ENCODE measurements at places on chromosomes 4 and X.

DNA sequence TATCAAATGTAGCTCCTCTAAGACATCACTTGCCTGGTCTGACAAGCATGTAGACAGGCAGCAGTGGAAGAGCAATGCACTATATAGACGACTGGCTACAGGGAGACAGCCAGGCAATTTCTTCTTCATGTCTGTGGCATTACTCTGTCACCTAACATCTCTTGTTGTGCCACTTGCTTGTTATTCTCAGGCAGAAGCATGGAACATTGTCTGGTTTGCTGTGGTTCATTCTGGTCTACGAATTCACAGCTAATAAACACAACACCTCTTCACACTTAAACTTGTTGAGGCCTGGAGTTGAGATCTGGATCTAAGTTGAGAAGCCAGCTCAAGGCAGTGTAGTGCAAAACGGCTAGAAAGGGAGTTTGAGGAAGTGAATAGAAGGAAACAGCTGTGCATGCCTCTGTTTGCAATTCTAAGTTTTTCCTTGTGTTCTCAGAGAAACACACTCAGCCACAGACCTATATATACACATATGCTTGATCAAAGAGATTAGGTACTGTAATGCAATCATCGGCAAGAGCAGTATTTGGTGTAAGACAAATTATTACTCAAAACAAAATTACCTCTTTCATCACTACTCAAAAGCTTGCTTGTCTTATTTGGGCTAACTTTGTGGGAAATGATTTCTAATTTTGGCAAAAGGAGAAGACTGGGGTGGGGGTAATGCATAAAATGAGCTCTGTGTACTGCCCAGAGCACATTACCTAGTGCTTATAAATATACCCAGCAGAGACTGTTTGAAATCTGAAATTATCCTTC is 243.8 kb downstream of the PPP3CA start:
- DNase-seq: no peak

- no peak for DNase-seq
Measured at GRCh38 chr4:116118221-116118620, 967.2 kb downstream of the TRAM1L1 start.

- DNase-seq: no peak
Measured at GRCh38 chrX:123851079-123851478, 8.8 kb upstream of the XIAP start.

DNA sequence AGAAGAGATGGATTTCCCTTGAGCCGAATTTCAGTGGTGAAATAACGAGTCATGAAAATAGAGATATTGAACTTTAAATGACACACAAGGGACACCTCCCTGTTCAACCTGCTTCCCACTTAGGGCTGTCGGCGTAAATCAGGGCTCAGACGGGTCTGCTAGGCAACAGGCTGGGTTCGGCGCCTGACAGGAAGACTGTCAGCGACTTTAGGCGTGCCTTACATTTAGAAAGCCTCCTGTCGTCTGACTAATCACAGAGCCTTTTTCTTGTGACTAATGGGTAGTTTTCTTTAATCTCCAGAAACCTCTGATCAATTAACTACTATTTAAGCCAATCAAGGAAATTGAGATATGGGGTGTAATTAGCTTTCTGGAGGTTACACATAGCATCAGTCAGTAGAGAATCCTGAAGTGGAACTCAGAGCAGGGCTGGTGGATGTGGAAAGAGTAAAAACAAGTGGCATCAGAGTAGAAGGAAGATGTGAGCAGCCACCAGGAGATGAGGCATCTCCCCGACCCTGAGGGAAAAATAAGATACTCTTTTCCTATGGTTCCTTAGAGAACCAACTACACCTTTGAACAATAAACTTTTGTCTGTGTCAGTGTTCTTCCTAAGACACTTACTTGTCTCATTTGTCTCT is 86.2 kb upstream of the HS3ST1 start:
- DNase-seq: no peak

- DNase-seq: no peak
Measured at GRCh38 chr4:76594173-76594572, 159.1 kb downstream of the SHROOM3 start.

DNA sequence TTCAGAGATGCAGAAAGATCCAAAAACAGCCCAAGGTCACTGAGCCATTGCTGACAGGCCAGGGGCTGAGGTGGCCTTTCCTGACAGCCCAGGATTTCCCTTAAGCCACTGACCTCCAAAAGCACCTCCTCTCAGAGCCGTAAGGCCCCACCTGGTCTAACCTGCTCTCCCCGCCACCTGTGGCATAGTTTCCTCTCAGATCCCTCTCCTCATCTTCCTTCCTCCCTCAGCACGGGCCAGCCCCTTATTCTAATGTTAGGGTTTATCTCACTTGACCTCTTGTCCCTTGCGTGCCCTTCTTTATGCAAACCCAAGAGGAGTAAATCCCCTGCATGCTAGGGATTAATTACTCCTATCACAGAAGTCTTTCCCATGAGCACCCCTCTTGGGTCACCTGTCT is 113.0 kb downstream of the RBM47 start:
- DNase-seq: no peak

DNA sequence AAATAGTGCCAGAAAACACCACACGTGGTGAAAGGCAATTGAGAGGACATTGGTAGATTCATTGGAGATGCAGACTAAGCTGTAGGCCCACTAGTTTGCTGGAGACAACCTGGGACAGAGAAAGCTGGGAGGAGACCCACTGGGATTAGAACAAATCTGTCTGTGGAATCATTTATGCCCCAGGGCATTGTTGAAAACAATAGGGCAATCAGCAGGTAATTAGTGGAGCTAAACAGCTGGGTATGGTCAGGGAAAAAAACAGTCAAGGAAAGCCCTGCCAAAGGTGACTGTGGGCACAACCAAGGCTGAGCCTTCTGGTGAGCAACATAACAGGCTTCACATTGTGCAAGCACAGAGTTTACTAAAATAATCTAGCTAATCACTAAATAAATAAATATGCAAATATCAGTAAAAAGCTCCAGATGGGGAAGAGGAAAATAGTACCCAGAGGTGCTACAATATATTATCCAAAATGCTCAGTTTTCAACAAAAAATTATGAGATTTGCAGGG is 9.0 kb downstream of the TCEAL3 start:
- DNase-seq: no peak

GRCh38 chr4:71938776-71939175 is 93.0 kb upstream of the NPFFR2 start:
- DNase-seq: no peak

DNA sequence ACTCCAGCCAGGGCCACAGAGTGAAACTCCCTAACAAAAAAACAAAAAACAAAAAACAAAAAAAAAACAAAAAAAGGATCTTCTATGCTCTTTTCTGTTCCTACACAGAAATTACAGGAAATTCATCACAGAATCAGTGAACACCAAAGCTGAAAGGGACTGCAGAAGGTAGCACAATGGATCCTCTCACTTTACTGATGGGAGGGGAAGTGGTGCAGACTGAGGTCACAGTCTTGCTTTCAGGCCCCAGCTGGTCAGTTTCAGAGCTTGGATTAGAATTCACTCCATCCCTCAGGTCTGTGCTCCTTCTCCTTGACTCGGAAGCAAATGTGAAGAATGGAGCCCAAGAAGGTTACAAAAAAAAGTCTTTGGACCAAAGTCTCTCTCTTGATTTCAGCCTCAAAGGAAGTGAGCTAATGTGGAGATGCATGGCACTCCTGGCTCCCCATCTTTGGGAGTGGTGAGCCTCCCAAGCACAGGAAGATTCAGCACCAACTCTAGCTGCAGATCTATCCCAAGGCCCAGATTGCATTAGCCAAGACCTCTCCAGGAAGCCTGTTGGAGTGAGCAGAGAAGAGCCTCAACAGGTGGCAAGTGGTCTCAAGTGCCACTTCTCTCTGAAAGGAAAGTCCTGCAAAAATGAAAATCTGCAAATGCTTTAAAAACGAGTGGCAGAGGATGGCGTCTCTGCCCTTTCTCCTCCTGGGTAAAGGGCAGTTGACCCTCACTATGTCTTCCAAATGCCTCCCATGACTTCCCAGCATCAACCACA is 176.0 kb downstream of the MAML3 start:
- DNase-seq: no peak

- DNase-seq: no peak
Measured at GRCh38 chr4:83174844-83175414, 60.4 kb upstream of the PLAC8 start.

- no peak for DNase-seq
Measured at GRCh38 chr4:15131551-15131950, 129.3 kb downstream of the CPEB2 start.

- DNase-seq: no peak
Measured at GRCh38 chrX:152528193-152528592, 77.1 kb upstream of the GABRA3 start.

GRCh38 chrX:21728276-21728968 is 29.5 kb downstream of the SMPX start:
- no peak for DNase-seq

DNA sequence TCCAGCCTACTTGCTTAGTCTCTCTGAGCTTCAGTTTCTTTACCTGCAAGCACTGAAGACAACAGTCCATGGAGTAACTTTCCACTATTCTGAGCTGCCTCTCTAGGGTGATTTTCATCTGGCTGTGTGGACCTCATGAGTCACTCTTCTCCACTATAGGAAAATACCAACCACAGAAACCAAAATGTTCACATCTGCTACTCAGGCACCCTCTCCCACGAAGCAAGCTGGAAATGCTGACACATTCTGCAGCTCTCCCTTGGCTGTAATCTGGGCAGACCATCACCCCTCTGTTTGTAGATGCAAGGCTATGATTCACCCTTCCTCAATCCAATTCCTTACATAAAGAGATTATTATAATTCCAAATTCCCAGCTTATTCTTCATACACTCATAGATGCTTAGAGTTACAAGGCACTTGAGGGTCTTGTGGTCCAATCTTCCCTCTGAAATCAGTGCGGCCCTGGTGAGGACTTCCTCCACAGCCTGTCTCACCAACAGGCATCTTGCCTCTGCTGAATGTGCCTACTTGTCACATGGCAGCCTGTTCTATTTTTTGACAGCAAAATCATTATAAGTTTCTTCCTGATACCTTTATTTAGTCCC is 97.0 kb upstream of the LNX1 start:
- DNase-seq: no peak

DNA sequence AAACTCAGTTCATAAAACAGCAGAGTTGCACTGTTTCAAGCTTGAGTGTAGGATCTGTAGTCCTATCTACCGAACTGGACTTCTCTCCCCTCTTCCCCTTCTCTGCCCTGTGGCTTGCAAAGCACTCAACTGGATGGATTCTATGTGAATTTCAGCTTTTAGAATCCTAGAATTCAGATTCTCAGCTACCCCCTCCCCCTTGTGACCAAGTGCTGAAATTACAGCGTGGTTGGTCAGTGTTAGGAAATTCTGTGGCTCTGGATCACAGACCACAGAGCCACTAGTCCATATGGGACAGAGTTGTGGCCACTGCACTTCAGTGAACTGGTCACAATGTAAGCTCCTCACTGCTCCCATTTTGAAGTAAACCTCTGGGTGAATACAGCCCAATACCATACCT is 64.6 kb upstream of the TRPC5 start:
- DNase-seq: no peak

DNA sequence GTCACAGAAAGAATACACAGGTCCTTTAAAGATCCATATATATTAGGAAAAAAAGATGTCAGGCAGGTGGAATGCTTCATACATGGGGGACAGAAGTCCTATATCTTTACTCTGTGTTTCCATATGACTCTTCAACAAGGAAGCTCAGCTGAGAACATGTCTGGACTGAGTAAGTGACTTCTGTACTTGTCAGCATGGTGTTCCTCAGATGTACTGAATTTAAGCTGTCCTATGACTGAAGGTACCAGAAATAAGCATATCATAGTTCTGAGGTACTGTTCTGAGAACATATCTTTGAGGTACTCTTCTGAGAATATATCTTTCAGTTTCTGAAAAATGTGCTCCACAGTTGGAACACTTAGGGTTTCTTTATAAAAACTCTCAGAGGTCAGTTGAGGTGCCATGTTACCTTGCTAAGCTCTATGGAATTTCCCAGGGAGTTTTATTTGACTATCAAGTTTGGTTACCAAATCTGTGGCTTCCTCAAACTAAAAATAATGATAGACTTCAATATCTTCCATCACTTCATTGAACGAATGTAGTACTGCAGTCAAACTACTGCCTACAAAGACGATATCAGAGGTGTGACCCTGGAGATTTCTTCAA is 597.2 kb upstream of the GNPDA2 start:
- DNase-seq: no peak

- DNase-seq: no peak
Measured at GRCh38 chr4:108531461-108531860, 88.9 kb upstream of the RPL34 start.

DNA sequence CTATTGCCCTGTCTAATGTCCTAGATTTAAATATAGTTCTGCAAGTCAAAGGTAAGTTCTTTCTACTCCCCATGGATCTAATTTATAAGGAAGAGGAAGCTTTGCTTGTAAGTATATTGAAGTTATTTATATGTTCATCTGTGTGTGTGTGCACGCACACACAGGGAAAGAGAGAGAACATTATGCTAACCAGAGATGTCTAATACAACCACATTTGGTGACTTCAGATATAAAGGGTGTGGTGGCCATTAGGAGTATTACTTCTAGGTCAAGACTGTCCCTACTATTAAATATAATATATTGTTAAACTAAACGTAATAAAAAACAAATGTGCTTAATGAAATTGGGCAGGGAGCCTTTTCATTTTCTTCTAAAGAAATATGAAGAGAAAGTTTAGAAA is 4.1 kb downstream of the DCK start:
- DNase-seq: no peak

GRCh38 chrX:148159796-148160195 is 178.7 kb downstream of the FMR1NB start:
- no peak for DNase-seq

DNA sequence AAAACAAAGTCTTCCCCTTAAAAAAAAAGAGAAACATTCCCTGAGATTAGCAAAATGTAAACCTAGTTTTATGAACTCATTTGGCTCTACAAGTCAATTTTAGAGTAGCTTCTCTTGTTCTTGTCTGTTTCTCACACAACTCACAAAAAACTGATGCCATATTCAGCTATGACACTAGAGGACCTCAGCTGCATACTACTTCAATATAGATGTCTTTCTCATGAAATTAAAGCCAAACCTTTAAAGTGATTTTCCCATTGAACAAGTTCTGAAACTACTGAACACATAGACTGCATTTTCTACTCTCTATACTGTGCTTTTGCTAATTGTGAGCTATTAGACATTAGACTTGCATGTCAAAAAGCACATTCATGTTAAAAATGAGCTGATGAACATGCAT is 49.8 kb downstream of the TBCK start:
- no peak for DNase-seq

GRCh38 chr4:99716996-99717395 is 59.4 kb upstream of the C4orf54 start:
- DNase-seq: no peak

GRCh38 chr4:26807330-26807729 is 53.3 kb upstream of the STIM2 start:
- no peak for DNase-seq

DNA sequence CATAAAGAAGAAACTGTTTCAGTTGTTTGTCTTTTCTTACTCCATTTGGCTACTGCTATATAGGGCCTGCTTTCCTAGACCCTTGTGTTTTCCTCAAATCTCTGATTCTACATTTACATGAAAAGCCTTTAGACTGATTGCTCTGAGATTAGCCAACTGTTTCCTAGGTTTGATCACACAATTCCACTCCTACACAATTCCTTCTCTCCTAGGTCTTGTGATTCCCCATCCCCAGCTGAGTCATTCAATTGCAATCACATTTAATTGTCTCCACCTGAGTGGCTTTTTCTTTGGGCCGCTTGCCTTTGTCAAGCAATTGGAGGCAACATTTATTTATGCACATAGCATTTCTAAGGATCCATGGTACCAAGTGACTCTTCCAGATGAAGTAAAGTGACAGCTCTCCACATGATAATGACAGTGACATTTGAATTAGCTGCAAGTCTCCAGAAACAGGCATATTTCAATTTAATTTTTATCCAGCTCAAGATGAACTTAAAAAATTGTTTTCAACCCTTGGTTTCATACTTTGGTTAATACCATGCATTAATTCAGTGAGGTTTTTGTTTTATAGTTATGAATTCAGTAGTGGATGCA is 35.8 kb downstream of the ATXN3L start:
- DNase-seq: no peak
